H9 (cell line): ENCODE measurements at places on chromosomes 7 and 10. TPM values are rescaled to one million over a fixed set of nuclear protein-coding genes. Genes with fewer than 3 reads are reported as not detected.

- H3K27ac ChIP-seq, result no peak overlapping the region
- no peaks in the 10 kb centered on the region for H3K36me3 ChIP-seq
- no peaks in the 10 kb centered on the region; the same call in 1 of the 2 replicates for H3K4me1 ChIP-seq
- no peaks in the 10 kb centered on the region for H3K27me3 ChIP-seq
- H3K4me3 ChIP-seq, result no peak overlapping the region
These were observed 95.0 kb downstream of the CABCOCO1 start for GRCh38 chr10:61757525-61758397.

DNA sequence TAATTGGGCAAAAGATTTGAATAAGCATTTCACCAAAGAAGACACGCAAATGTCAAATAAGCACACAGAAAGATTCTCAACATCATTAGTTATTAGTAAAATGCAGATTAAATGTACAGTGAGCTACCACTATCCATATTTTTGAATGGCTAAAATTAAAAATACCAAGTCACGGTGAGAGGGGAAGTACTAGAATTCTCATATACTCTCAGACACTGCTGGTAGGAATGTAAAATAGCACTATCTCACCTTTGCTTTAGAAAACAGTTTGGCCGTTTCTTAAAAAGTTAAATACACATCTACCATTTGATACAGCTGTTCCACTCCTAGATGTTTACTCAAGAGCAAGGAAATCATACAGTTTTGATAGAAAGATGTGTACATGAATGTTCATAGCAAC, 115.8 kb upstream of the CELF2 start:
- no peaks in the 10 kb centered on the region for H3K36me3 ChIP-seq
- H3K27me3 ChIP-seq, result no peaks in the 10 kb centered on the region
- DNase-seq, result no peak
- H3K4me1 ChIP-seq, result no peaks in the 10 kb centered on the region
- H3K27ac ChIP-seq, result no peak overlapping the region
- H3K4me3 ChIP-seq, result no peak overlapping the region

DNA sequence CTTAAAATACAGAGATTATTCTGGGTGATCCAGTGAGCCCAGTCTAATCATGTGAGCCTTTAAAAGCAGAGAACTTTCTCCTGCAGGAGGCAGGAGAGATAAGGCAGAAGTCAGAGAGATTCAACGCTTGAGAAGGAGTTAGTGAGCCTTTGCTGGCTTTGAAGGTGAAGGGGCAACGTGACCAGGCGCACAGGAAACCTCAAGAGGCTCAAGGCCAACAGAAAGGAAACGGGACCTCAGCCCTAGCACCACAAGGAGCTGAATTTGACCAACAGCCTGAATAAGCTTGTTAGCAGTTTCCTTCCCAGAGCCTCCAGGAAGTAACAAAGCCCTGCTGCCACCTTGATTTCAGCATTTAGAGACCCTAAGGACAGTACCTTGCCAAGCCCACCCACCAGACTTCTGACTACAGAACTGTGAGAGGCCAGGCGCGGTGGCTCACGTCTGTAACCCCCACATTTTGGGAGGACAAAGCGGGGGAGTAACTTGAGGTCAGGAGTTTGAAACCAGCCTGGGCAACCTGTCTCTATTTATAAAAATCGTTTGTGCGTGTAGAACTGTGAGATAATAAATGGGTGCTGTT, 87.3 kb upstream of the KAT6B start:
- no peaks in the 10 kb centered on the region for H3K27me3 ChIP-seq
- DNase-seq, result peak; percentile 44
- no peak overlapping the region for H3K27ac ChIP-seq
- no peaks in the 10 kb centered on the region for H3K4me1 ChIP-seq
- H3K36me3 ChIP-seq, result no peaks in the 10 kb centered on the region; the same call in 2 of the 3 replicates

DNA sequence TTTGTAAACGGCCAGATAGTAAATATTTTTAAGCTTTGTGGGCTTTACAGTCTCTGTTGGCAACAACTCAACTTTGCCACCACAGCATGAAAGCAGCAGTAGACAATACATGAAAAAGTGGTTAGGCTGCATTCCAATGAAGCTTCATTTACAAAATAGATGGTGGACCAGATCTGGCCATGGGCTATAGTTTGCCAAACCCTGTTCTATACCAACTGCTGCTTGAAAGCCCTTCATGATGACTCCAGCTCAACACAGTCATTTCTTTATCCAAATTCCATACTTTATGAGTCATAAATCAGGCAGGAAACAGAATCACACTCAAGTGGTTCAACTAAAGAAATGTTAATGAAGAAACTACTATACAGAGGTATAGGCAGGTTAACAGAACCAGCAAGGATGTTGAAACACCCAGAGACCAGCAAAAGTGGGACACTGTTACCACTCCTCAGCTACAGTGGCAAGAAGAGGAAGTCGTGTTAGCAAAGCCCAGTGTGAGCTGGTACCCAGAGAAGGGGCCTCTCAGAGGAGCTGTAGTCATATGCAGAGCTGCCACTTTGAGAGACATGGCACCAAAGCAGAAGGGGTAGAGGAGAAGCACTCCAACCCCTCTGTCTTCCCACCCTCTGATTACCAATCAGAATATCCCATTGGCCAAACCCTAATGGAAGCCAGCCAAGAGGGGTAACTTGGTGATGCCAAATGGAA, 72.5 kb downstream of the PRLHR start:
- no peaks in the 10 kb centered on the region for H3K27me3 ChIP-seq
- H3K36me3 ChIP-seq, result no peaks in the 10 kb centered on the region; the same call in 2 of the 3 replicates
- H3K4me1 ChIP-seq, result peaks cover 8% of the 10 kb centered on the region; the same call in 1 of the 2 replicates
- H3K27ac ChIP-seq, result no peak overlapping the region
- no peak overlapping the region for H3K4me3 ChIP-seq
- no peak for DNase-seq

Gene MAT1A
- 1.8 and 2.1 TPM in 2 replicates for total RNA-seq

Gene CDK1
- total RNA-seq, result 75.2 and 78.9 TPM in 2 replicates

DNA sequence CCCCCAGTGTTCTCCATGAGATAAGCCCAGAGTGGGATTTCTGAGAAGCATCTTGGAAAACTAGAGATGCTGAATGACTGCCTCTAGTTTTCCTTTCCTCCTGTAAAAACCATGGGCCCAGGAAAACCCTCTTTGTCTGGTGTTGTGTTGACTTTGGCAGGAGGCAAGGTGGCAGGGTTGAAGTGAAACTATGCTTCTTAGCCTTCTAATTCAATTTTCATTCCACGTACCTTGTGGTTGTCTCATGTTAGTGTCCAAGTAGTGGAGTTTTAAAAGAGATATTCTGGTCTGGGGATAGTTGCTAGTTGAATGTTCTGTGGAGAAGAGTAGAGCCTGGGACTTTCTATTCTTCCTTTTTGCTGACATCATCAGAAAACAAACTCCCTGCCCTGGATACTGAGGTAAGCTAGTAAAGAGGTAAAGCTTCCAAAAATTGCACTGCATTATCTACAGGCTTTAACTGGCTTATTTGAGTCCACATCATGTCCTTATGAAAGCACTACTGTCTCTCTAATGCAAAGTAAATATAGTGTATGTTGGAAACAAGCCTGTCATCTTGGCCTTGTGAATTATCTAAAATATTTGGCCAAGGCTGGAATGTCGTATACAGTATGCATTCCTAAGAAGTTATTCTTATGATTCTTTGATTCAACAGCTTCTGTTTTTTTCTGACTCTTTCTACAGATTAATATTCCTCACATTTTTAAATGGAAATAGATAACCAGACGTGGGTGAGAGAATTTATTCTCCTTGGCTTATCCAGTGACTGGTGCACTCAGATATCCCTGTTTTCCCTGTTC, at the start of gene OR2F2:
TSS of gene OR2F2 (plus strand) at position 708 of the 800 bp plus-strand sequence. CDS start at position 708, 0 bp downstream.
- no peak for DNase-seq
- H3K4me3 ChIP-seq, result no peak within 1 kb of the TSS
- no peak within 1 kb of the TSS for H3K27ac ChIP-seq
- H3K4me1 ChIP-seq, result no peaks in the 10 kb centered on the region
- no peaks in the 10 kb centered on the region for H3K27me3 ChIP-seq

GRCh38 chr7:139741789-139742344, 35.9 kb downstream of the HIPK2 start:
- H3K36me3 ChIP-seq, result no peaks in the 10 kb centered on the region
- H3K27ac ChIP-seq, result no peak overlapping the region
- H3K27me3 ChIP-seq, result no peaks in the 10 kb centered on the region; the same call in 1 of the 2 replicates
- no peak for DNase-seq

Gene AOAH
- 0.39 TPM in 1 of 2 replicates, not detected in the other for total RNA-seq

- H3K4me3 ChIP-seq, result peak overlapping the region; percentile 59
- no peak overlapping the region for H3K27ac ChIP-seq
- no peaks in the 10 kb centered on the region for H3K4me1 ChIP-seq
These were observed 513 bp downstream of the HOXA7 start for GRCh38 chr7:27155816-27156507.

DNA sequence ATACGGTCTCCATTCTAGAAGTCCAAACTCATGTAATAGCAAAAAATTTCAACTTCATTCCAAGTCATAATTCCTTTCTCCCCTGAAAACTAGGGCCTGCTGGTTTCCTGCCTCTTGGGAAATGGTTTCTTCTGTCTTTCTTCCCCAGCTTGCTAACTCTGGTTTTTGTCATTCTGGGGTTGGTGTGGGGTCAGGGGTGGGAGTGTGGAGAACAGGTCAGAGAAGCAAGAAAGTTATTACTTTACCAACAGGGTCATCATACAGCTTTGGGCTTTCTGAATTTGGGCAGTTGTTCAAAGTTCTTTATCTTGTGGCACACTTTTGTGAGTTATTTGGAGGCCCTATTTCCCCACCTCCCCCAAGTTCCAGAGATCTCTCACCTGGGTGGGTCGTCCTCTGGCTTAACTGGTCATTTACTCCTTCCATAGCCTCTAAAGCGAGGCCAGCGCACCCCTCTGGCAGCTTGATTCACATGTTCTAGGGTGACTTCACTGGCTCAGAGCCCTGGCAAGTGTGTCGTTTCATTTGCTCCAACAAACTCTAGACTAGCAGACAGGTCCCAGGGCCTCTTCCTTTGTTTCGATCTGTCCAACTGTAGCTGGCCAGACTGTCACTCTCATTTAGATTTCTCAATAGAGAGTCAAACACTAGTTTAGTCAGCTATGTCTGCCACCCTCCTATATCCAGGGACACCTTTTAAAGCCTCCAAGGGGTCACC, 161.2 kb downstream of the JCAD start:
- DNase-seq, result no peak
- H3K27ac ChIP-seq, result no peak overlapping the region
- no peaks in the 10 kb centered on the region for H3K36me3 ChIP-seq
- no peaks in the 10 kb centered on the region for H3K27me3 ChIP-seq
- H3K4me1 ChIP-seq, result no peaks in the 10 kb centered on the region
- no peak overlapping the region for H3K4me3 ChIP-seq

DNA sequence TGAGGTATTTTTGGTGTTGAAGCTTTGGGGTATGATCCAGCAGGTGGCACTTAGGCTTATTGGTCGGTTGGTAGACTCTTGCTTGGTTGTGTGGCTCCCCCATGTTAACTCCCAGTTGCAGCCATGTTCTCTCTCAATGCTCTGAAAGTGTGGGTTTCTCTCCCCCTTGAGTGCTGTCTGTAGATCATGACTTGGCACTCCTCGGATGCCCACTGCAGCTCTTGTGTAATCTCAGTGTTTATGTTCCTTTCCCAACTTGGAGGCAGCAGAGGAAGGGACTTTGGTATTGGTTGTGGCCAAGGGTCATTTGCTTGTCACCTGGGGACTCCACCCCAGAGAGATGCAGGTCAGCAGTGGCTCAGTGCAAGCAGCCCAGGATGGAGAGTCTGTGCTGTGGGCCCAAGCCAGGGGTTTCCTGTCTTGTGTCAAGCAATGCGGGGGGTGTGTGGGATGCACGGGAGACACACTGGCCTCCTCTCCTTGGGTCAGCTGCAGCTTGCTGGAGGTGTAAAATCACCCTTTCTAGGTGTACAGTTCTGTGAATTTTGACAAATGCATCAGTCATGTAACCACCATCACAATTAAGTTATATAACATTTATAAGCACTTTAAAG, 36.9 kb downstream of the PIK3CG start:
- no peak for DNase-seq
- no peak overlapping the region for H3K27ac ChIP-seq
- H3K4me3 ChIP-seq, result no peak overlapping the region
- peaks cover 3% of the 10 kb centered on the region; the same call in 1 of the 2 replicates for H3K4me1 ChIP-seq

DNA sequence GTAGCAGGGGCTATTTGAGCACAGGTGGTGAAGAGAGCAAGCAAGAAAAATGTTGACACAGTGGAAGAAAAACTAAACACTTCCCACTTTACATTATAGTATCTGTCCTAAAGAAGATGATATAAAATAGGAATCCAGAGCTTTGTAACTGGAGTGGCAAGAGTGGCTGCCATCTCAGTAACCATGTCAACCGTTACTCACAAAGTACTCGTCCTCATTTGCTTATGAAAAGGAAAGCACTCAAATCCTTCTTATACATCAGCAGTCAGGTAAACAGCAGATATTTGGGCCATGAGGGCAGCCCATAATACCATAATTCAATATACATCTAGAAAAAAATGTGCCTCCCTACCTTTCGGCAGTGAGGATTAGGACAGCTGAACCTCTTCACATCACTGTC, 70.1 kb downstream of the RNF216 start:
- no peak overlapping the region for H3K27ac ChIP-seq
- no peaks in the 10 kb centered on the region for H3K27me3 ChIP-seq
- no peak for DNase-seq
- peaks cover 41% of the 10 kb centered on the region; the same call in 2 of the 3 replicates for H3K36me3 ChIP-seq
- H3K4me1 ChIP-seq, result no peaks in the 10 kb centered on the region

- no peak overlapping the region for H3K27ac ChIP-seq
- H3K4me3 ChIP-seq, result no peak overlapping the region
These were observed 764.9 kb upstream of the AUTS2 start for GRCh38 chr7:68833422-68833821.

DNA sequence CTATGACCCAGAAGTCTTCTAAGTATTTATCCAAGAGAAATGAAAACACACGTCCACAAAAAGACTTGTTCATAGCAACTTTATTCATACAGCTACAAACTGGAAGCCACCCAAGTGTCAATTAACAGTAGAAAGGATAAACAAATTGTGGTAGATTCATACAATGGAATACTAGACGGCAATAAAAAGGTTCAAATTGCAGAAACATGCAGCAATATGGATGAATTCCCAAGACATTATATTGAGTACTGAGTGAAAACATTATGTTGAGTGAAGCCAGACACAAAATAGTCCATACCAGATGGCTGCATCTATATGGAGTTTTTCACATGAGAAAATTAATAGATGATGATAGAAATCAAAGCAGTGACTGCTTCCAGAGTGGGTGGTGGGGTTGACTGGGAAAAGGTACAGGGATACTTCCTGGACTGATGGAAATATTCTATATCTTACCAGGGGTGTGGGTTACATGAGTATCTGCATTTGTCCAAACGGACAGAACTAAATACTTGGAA, 292.0 kb downstream of the FGFR2 start:
- H3K27ac ChIP-seq, result no peak overlapping the region
- peaks cover 2% of the 10 kb centered on the region; the same call in 1 of the 3 replicates for H3K36me3 ChIP-seq
- H3K4me3 ChIP-seq, result no peak overlapping the region
- H3K27me3 ChIP-seq, result no peaks in the 10 kb centered on the region

- H3K27me3 ChIP-seq, result no peaks in the 10 kb centered on the region
- no peaks in the 10 kb centered on the region; the same call in 1 of the 2 replicates for H3K4me1 ChIP-seq
- no peak overlapping the region for H3K4me3 ChIP-seq
- H3K27ac ChIP-seq, result no peak overlapping the region
- H3K36me3 ChIP-seq, result no peaks in the 10 kb centered on the region
- DNase-seq, result no peak
These were observed 428.3 kb upstream of the NPVF start for GRCh38 chr7:25656581-25657026.

- peak within 1 kb of the TSS; percentile 43 for H3K4me3 ChIP-seq
- no peak within 1 kb of the TSS for H3K27ac ChIP-seq
- peak; percentile 98 for DNase-seq
- peaks cover 37% of the 10 kb centered on the region for H3K27me3 ChIP-seq
- no peaks in the 10 kb centered on the region for H3K36me3 ChIP-seq
These were observed at the start of gene ELOVL3 for GRCh38 chr10:102225646-102226541. Gene ELOVL3 (plus strand): TSS chr10:102226299. CDS start chr10:102226549, 250 bp downstream.

- H3K27me3 ChIP-seq, result no peaks in the 10 kb centered on the region
- no peaks in the 10 kb centered on the region for H3K36me3 ChIP-seq
- no peak for DNase-seq
- H3K4me3 ChIP-seq, result no peak overlapping the region
These were observed 330.3 kb upstream of the ZNF32 start for GRCh38 chr10:43978936-43979335.

Gene BUD23
- total RNA-seq, result 68.5 and 78.1 TPM in 2 replicates

Gene DBNL
- 51.3 and 52.8 TPM in 2 replicates for total RNA-seq

Gene ABCB4
- 0.20 and 0.26 TPM in 2 replicates for total RNA-seq

Gene LRRC72
- total RNA-seq, result not detected in 2 replicates
